ENCODE measurements at places on chromosomes 7 and 10. TPM values are rescaled to one million over a fixed set of nuclear protein-coding genes. Genes with fewer than 3 reads are reported as not detected.

DNA sequence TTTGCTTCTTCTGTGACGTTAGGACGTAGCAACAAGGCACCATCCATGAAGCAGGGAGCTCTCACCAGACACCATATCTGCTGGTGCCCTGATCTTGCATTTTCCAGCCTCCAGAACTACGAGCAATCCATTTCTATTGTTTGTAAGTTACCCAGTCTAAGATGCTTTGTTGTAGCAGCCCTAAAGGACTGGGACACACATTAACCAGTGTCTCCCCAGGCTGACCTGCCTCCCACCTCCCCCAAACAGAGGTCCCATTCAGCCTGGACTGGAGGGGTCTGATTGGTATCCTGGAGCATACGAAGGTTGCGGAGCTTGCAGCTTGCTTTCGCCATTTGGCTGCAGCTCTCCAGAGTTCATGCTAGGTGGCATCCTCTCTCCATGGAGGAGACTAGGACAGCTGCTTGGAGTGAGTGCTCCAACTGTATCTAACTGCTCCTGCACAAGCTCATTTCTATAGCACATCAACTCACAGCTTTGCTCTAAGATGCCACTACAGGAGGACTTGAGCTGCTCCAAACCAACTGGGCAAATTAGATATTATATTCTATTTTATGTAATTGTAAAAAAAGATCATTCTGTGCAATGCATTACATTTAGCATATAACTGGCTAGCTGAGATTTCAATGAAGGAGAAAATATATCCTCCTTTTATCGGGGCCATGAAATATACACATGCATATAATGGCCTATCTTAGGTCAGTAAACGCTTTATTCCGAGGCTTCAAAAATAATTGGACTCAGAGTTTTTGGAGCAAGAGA is 8.0 kb upstream of the GRK5 start:
- H3K4me1 ChIP-seq = peaks cover 36% of the 10 kb centered on the region
- DNase-seq = peak; percentile 79
- H3K36me3 ChIP-seq = no peaks in the 10 kb centered on the region
- H3K27me3 ChIP-seq = peaks cover 11% of the 10 kb centered on the region
- H3K4me3 ChIP-seq = peak overlapping the region; percentile 68

- H3K4me1 ChIP-seq = no peaks in the 10 kb centered on the region
- no peak overlapping the region for H3K27ac ChIP-seq
- no peaks in the 10 kb centered on the region for H3K36me3 ChIP-seq
- H3K27me3 ChIP-seq = no peaks in the 10 kb centered on the region
- no peak for DNase-seq
Observed at GRCh38 chr10:57395923-57396322, 871.8 kb downstream of the IPMK start.

GRCh38 chr7:80773787-80774508 is 135.5 kb downstream of the CD36 start:
- no peak for DNase-seq
- peaks cover 69% of the 10 kb centered on the region for H3K4me1 ChIP-seq
- no peak overlapping the region for H3K4me3 ChIP-seq
- no peaks in the 10 kb centered on the region for H3K27me3 ChIP-seq
- no peak overlapping the region for H3K27ac ChIP-seq
- H3K36me3 ChIP-seq = peaks cover 35% of the 10 kb centered on the region

- no peak for DNase-seq
- H3K27me3 ChIP-seq = peaks cover 4% of the 10 kb centered on the region
- H3K27ac ChIP-seq = no peak overlapping the region
Observed at GRCh38 chr10:89428877-89429276, 14.5 kb downstream of the IFIT5 start.

- DNase-seq = no peak
- no peak overlapping the region for H3K27ac ChIP-seq
- H3K4me1 ChIP-seq = peaks cover 1% of the 10 kb centered on the region
Observed at GRCh38 chr7:108045669-108046068, 42.7 kb upstream of the LAMB1 start.

DNA sequence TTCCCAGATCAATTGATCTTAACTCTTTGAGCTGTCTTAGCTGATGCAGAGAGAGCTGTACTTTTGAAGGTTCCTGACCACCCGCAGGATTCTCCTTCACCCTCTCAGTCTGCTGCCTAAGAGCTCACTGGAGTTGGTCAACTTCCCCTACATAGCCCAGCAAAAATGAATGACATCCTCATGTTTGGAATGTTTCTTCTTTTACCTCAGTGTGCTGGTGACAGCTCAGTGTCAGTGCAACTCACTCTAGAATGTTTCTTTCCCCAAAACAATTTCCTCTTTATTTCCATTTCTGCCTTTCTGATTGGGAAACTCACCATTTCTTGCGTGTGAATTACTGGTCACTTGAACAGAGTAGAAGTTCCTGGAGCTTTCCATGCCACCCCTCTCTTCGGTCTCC is 48.7 kb downstream of the LSMEM1 start:
- peaks cover 17% of the 10 kb centered on the region for H3K27me3 ChIP-seq
- no peak overlapping the region for H3K27ac ChIP-seq
- no peak overlapping the region for H3K4me3 ChIP-seq
- no peaks in the 10 kb centered on the region for H3K36me3 ChIP-seq

- peaks cover 22% of the 10 kb centered on the region for H3K4me1 ChIP-seq
- no peaks in the 10 kb centered on the region for H3K36me3 ChIP-seq
- H3K4me3 ChIP-seq = no peak overlapping the region
- peaks cover 1% of the 10 kb centered on the region for H3K27me3 ChIP-seq
Observed at GRCh38 chr10:98878418-98878817, 357.2 kb downstream of the HPSE2 start.

The FBH1 gene
- total RNA-seq = 62.3 TPM

The PLEKHA8 gene
- 11.2 TPM for total RNA-seq

The SLC26A5 gene
- total RNA-seq = not detected

The VKORC1L1 gene
- 48.4 TPM for total RNA-seq
